Esophagus mucosa (tissue), 1 donor: ENCODE measurements at places on chromosomes 4 and X. TPM values are rescaled to one million over a fixed set of nuclear protein-coding genes. Genes with fewer than 3 reads are reported as not detected.

Gene RNF150
- total RNA-seq = 1.6 TPM

Gene OPN1MW
- not detected for total RNA-seq

Gene TNIP3
- 0.60 TPM for total RNA-seq

Gene ZNF157
- total RNA-seq = 0.16 TPM

Gene RAB41
- total RNA-seq = not detected

Gene GAGE12F
- not detected for total RNA-seq

Gene KCND1
- total RNA-seq = 0.28 TPM

Gene STARD8
- total RNA-seq = 0.96 TPM

Gene ITGB1BP2
- total RNA-seq = 0.56 TPM

Gene EGF
- 0.24 TPM for total RNA-seq

DNA sequence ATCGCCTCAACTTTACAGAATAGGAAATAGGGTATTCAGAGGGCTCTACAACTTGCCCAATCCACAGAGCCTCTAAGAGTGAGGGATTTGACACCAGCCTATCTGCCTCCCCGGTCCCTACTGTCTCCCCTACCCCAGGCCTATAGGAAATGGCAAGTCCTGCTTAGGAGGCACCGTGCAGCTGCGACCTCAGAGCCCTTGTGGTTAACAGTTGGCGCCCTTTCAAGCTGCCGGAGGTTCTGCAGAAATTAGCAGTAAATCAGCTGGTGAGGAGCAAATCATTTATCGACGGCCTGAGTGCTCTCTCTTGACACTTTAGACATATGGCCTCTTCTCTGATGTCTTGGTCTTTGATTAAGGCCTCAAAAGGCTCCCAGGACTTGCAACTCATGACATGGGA lies 96.9 kb downstream of the CLNK start:
- ATAC-seq = no peak

DNA sequence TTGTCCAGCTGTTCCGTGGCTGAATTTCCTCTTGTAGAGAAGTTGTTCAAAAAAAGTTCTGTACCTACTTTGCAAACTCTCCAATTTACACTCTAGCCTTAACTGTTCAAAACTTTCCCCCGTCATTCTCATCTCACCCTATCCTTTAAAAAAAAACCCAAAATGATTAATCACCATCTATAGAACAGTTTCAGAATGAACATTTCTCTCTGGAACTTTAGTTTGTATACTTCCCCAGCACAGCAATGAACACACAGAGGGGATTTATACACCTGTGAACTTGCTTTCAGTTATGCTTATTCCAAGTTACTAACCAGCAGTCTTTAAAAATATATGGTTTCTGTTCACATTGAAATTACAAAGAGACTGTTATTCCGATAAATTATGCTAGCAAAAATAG lies 1.2 kb downstream of the GEMIN8 start:
- ATAC-seq = no peak

GRCh38 chr4:142408003-142408441 lies 438.1 kb downstream of the INPP4B start:
- ATAC-seq = peak; percentile 43

DNA sequence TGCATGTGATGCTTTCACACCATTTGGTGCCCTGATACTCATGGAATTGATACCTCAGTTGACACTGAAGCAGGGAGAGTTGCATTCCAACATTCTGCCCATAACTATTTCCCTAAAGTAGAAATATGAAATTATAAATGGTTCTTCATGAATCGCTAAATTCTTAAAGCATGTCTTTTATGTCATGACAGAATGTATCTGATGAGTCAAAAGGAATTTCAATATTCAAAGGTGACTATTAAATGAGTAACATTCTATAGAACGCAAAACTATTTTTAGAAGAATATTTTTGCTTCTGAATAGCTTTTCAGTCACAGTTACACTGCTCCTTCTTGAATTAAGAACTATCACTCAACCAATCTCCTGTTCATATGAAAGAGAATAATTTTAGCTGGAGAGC lies 152.8 kb downstream of the ADGRA3 start:
- ATAC-seq = no peak

- no peak for ATAC-seq
Measured at GRCh38 chr4:162015090-162015489, 148.7 kb downstream of the FSTL5 start.

GRCh38 chr4:185227713-185228278 lies 18.4 kb downstream of the SNX25 start:
- no peak for ATAC-seq

- no peak for ATAC-seq
Measured at GRCh38 chr4:84796394-84796793, 170.1 kb downstream of the WDFY3 start.
